Left renal pelvis (tissue), 4 donors: ENCODE measurements at places on chromosomes 12 and 14.

- DNase-seq = no peak
Observed at GRCh38 chr12:49974231-49974675, 1.5 kb downstream of the AQP6 start.

DNA sequence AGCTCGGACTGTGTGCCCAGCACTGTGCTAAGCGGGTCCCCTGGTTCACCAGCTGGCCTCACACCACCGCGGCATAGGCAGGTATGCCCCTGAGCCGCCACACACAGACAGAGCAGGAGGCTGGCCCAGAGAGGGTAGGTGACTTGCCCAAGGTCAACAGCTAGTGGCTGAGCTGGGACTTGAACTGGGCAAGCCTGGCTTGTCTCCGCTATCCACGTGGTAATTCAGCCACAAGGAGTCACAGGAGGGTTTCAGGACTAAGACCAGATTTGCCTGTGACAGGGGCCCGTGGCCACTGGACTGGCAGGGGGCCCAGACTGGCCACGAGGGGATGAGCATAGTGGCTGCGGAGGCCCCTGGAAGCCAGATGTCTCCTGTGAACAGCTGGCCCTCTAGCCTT, 47.7 kb downstream of the NCOR2 start:
- no peak for DNase-seq

- DNase-seq = no peak
Observed at GRCh38 chr14:103157969-103158368, 34.7 kb downstream of the TNFAIP2 start.

DNA sequence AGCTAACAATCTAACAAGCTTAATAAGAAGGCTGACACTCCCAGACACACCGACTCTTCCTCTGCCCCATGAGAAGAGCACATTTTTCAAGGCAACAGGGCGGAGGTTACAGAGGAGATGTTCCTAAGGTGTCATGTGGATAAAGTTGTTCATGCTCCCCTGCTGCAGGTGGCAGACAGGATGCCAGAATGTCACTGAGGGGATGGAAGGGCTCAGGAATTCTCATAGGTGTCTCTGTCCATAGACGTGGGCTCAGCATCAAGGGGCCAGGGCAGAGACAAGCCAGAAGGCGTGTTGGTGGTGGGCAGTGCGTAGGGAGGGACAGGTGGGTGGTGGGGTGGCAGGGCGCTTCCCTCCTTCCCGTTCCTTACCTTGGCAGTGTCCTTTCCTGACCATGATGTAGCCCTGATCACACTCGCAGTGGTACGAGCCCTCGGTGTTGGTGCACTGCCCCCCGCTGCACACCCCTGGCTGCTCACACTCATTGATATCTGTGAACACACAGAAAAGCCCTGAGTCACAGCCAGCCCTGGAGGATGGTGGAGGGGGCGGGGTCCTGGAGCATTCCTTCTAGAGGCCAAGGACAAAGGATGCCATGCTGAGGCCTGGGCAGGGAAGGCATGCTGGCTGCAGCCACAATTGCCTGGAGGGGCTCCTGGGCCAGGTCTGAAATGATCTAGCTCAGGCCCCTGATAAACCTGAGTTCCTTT, 23.0 kb downstream of the ISCA2 start:
- DNase-seq = no peak

- DNase-seq = no peak
Observed at GRCh38 chr12:93916402-93916801, 232.0 kb upstream of the PLXNC1 start.

DNA sequence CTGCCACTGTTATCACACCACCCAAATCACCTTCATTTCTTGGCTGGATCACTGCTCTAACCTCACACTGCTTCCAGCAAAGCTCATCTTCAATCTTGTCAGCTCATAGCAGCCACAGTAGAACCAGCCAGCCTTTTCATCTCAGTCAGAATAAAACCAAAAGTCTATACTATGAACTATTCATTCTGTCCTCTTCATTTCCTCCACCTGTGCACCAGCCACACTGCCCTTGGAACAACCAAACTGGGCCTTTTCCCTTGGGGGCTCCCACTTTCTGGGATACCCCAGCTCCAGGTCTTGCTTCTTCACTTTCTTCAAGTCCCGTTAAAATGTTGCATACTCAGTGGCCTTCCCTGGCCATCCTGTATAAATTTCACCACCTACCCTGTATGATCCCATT, 234.4 kb upstream of the DAAM1 start:
- no peak for DNase-seq
